ENCODE measurements at places on chromosomes 6 and 20.
A peak's percentile ranks its signal among the peaks of the same experiment; 100 is the strongest.

DNA sequence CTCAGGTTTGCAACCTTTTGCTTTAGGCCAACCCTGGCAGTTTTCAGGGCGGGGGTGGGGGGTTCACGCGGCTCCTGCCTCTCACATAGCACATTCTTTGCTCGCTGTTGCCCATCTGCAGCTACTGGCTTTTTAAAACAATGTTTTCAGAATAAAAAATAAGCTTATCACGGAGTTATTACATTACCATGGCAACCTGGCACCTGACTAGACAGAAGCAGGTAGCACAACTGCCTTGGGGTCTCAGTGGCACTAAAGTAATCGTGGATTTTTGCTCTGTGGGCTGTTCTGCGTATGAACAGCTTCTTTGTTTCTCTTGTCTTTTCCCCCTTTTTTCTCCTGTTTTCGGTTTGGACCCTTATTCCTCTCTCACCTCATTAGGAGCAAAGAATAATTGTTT, 9.1 kb upstream of the MANBAL start:
- DNase-seq, result no peak

- DNase-seq, result peak; percentile 90
Observed at GRCh38 chr20:51404297-51405060, 138.0 kb downstream of the NFATC2 start.

GRCh38 chr6:100022847-100023246, 28.8 kb upstream of the MCHR2 start:
- no peak for DNase-seq

GRCh38 chr6:111361648-111362047, 121.4 kb downstream of the REV3L start:
- DNase-seq, result no peak

GRCh38 chr6:90573624-90574023, 13.2 kb downstream of the MAP3K7 start:
- no peak for DNase-seq

DNA sequence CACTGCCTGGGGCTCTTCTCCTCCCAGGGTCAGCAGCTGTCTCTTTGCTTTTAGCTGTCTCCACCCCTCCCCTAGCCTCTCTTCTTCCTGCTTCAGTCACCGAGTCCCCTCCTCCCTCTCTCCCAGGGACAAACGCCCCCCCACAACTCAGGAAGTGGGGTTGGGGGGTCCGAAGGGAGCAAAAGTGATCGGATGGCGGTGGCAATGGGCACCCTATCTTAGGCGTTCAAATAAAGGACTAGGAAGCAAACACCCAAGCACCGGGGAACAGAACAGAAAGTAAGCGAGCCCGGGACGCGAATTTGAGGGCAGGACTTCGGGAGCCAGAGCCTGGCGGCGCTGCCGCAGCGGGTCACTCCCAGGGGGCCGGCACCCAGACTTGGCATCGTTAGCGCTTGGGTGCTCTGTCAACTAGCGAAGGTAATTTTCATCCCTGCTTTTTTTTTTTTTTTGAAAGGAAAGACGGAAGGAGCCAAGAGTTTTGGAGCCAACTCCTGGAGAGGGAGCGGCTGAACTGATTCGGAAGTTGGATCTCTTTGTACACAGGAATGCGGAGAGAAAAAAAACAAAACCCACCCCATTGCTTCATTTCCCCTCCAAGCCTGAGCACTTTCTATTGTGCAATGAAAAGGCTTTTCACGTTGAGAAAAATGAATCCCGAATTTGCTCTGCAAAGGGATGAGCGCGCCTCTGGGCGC, 815 bp upstream of the ITPR3 start:
- DNase-seq, result peak; percentile 39

GRCh38 chr6:55212156-55212555, 37.8 kb downstream of the HCRTR2 start:
- no peak for DNase-seq

DNA sequence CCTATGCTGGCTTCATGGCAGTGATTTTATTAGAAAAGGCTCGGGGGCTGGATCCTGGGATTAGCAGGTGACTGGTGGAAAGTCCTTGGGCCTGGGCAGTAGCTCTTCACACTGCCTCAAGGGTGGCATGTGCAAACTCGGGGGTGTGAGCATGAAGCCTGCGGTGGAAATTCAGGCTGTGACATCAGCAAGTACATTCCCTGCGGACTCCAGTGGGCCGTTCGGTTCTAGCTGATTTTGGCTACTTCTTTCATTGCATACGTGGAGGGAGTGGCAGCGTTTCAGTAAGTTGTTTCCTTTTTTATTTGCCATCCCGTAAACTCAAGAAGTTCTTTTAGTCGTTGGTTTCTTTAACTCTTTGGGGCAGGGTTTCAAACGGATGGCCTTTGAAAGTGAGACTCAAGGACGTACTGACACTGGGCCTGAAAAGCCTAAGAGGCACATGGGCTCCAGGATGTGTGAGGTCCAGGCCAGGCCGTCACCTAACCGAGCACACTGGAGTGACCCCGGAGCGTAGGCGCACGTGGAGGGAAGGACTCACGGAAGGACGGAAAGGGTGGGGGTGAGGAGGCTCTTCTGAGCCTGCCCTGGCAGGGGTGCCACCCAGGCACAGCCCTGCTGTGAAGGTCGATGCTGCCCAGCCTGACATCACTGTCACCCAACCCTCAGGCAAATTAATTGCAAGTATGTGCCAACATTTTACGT, 104.0 kb upstream of the FRMD1 start:
- DNase-seq, result no peak

- DNase-seq, result no peak
Observed at GRCh38 chr6:46251583-46252339, 81.0 kb upstream of the ENPP5 start.

DNA sequence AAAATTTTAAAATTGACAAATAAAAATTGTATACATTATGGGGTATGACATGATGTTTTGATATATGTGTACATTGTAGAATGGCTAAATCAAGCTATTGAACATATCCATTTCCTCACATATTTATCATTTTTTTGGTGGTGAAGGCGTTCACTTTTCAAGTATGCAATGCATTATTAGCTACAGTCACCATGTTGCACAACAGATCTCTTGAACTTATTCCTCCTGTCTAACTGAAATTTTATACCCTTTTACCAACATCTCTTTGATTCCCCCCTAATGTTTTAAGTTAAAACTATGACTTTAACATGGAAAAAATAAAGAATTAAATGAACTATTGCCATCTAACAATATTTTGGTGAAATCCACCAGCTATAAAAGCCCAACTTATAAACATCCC, 65.2 kb upstream of the UST start:
- no peak for DNase-seq

DNA sequence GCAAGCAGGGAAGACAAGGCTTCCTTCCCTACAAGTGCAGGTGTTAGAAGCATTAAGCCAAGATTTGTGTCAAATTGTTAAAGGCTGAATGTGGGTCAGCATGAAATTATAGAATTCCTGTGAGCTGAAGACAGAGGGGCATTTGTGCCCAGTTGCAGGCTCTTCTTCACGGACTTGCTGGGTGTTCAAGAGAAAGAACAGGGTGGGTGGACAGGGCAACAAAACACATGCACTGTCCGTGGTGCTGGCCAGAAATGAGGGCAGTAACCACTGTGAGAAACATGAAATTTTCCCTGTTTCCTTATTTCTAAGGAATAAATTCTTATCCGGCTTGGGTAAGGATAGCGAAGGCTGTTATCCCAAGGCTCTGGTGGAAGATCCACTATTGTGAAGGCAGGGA, 579.5 kb upstream of the HTR1E start:
- no peak for DNase-seq

- no peak for DNase-seq
Observed at GRCh38 chr20:6959900-6960312, 192.4 kb downstream of the BMP2 start.

DNA sequence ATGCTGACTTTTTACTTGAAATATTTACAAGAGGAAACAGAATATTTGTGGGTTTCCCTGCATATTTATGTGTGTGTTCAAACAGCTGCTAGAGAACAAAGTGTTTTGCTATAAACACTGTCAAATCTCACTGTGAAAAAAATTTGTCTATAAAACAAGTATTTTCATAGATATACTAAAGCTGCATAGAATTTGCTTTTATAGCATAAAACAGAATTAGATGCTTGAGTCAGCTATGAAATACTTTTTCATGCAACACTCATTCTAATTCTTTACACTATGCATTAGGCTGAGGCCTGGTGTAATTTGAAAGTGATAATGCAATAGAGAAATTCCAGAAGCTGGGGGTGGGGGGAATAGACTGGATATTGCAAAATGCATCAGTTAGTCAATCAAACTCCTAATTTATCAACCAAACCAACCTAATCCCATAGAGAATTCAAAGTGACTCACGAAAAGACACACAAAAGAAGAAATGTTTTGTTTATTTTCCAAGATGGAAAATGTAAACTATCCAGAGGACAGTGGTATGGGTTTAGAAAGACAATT, 148.2 kb downstream of the LAMA2 start:
- DNase-seq, result no peak

GRCh38 chr6:47094241-47094925, 52.3 kb upstream of the ADGRF1 start:
- DNase-seq, result no peak

GRCh38 chr6:140671926-140672325, 1297.5 kb upstream of the CITED2 start:
- DNase-seq, result no peak

DNA sequence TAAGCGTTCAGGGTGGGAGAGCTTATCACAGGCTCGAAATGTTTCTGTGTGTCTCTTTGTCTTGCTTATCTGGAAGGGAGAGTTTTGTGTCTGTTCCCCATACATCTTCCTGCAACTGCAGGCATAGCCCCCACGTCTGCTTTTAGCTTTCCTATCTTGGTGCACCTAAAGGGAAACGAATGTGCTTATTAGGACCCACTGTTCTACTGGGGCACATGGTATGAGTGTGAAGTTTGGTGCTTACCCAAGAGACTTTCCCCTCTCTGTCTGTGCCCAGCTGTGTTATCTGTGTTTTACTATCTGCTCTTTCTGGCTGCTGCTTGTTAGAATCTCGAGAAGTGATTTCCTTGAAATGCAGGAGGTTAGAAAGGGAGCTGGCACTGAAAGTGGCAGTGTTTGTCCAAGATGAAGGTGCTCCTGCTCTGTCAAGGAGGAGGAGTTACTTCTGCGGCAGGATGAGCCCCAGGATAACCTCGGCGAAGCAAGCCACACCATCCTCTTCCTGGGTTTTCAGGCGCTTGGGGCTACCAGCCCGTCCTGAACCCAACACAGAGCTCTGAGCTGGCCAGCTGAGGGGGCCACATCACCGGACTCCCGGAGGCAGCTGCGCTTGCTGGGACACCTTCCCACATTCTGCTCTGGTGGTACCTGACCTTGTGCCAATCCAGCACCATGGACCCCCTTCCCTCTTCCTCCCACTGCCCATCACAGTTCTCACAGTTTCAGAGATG, 23.4 kb downstream of the DYNLT1 start:
- DNase-seq, result no peak

GRCh38 chr6:34969662-34970265, 80.7 kb downstream of the ANKS1A start:
- DNase-seq, result no peak

GRCh38 chr20:34578025-34578424, 19.5 kb downstream of the MAP1LC3A start:
- no peak for DNase-seq

DNA sequence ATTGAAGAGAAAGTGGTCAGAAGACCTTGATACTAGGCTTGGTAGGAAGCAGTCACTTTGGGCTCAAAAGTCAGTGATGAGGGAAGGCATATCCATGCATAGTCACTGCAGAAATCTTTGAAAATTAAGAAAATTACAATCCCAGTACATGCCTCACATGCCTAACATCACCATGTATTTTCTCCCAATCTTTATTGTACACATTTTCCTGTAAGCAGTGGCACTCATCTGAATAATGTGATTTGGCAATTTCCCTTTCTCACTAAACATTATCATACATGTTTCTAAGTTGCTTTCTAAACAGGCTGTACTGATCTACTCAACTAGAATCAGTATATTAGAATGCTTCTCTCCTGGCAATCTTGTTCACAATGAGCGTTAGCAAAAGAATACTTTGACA, 280.7 kb upstream of the SUPT3H start:
- DNase-seq, result no peak

GRCh38 chr6:168157272-168158212, 78.5 kb upstream of the FRMD1 start:
- no peak for DNase-seq

GRCh38 chr6:156617941-156618340, 159.2 kb upstream of the ARID1B start:
- DNase-seq, result no peak

DNA sequence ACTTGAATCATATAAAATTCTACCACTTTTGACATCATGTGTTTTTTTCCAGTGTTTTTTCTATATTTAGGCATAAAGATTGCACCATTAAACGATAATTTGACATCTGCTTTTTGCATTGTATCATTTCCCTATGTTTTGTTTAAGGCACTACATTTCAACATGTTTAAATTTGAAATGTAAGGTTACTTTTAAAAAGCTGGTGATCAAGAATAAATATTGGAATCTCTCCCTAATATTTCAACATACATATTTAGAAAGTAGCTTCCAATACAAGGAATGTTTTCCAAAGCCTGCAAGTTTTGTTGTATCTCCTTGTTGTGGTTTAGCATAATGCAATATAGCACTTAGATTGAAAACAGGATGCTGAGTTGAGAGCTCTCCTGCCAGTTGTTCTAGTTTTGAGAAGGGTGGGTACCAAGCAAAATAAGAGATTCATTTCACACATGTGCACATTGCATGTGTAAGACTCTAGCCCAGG, 76.5 kb downstream of the SYNJ2 start:
- no peak for DNase-seq

DNA sequence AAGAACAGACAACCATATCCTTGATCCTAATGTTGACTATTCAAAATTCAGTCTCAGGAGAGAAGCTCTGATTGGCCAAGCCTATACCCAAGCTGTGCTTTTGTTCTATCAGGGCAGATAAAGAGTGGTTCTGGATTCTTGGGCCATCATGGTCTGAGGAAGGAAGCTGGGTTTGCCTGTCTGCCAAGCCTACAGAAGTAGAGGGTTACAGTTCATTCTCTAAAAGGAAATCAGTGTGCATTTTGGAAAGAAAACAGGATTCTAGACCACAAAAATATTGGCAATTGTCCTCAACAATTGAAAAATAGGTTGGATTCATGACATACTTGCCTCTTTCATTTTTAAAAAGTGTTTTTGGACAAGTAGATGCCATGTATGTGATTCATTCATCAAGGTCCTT, 145.4 kb upstream of the BMP2 start:
- no peak for DNase-seq

DNA sequence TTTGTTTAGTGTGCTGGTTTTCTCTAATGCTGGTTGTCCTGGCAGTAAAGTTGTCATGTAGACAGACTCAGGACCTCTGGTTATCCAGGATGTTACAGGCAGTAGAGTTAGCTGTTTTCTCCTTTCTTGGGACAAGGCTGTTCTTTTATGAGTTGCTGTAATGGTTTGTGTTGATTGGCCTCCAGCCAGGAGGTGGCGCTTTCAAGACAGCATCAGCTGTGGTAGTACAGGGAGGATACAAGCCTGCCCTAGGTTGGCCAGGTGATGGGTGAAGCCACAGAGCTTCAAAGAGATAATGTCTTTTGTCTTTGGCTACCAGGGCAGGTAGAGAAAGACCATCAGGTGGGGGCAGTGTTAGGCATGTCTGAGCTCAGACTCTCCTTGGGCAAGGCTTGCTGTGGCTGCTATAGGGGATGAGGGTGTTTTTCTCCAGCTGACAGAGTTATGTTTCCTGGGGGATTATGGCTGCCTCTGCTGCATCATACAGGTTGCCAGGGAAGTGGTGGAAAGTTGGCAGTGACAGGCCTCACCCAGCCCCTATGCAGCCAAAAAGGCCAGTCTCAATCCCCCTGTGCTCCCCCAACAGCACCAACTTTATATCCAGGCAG, 127.2 kb upstream of the TAB2 start:
- DNase-seq, result peak; percentile 56

Measured in CD4-positive, alpha-beta T cell treated with Interleukin-4 for 1 hour (primary cell).